Vagina (tissue), 2 donors: ENCODE measurements at places on chromosomes 2 and 18. TPM values are rescaled to one million over a fixed set of nuclear protein-coding genes. Genes with fewer than 3 reads are reported as not detected.

DNA sequence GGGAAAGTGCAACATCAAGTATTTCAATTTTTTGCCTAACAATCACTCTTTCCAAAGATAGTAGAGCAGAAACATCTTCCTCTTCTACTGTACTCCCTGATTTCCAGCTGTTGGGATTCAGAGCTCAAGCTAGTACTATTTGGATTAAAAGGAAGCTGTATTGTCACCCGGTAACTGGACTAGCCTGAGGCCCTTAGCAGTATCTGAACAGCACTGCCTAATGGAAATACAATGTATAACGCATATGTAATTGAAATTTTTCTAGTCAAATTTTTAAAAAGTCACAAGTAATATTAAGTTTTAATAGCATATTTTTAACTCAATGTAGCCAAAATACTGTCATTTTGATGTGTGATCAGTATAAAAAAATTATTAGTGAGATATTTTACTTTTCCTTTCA lies 86.2 kb downstream of the COX7A2L start:
- no peaks in the 10 kb centered on the region for H3K27me3 ChIP-seq
- no peak for DNase-seq
- peaks cover 5% of the 10 kb centered on the region for H3K4me1 ChIP-seq
- H3K27ac ChIP-seq = no peak overlapping the region
- H3K36me3 ChIP-seq = no peaks in the 10 kb centered on the region

DNA sequence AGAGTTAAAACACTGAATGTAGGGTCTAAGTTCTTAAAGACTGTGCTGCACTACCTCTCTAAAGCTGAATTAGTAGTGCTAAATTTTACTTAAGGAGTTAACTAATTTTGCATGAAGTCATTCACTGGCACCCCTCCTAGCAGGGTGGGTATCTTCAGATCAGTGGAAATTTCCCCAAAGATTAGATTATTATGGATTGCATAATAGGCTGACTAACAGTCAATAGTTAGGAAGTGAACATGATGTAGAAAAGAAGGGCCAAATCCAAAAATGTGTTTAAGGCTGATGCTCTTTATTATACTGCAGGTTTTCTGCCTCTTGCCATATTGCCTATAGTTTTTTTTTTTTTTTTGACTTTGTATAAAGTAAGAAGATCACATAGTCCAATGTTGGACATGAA lies 5.2 kb downstream of the ZNF638 start:
- no peaks in the 10 kb centered on the region for H3K36me3 ChIP-seq
- no peaks in the 10 kb centered on the region for H3K27me3 ChIP-seq
- H3K27ac ChIP-seq = no peak overlapping the region
- H3K4me1 ChIP-seq = peaks cover 92% of the 10 kb centered on the region
- H3K4me3 ChIP-seq = no peak overlapping the region

DNA sequence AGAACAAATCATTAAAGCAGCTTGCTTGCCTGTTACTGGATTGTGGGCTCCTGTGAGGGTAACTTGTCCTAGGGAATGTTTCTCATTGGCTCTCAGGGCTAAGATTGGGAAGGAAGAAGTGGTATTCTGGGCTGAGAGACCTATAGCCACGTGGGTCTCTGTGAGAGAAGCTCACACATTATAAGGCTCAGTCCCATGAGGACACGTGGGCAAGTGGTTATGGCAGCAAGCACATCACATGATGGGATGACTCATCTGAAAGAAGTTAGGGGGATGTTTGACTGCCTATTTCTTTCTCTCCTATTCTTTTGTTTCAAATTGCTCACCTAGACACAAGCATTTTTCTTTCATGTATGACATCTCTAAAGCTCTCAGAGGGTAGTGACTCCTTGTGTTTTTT lies 418.0 kb upstream of the ST6GAL2 start:
- no peak for DNase-seq
- no peaks in the 10 kb centered on the region for H3K4me1 ChIP-seq
- H3K36me3 ChIP-seq = no peaks in the 10 kb centered on the region

MEP1B gene
- not detected for total RNA-seq

DNA sequence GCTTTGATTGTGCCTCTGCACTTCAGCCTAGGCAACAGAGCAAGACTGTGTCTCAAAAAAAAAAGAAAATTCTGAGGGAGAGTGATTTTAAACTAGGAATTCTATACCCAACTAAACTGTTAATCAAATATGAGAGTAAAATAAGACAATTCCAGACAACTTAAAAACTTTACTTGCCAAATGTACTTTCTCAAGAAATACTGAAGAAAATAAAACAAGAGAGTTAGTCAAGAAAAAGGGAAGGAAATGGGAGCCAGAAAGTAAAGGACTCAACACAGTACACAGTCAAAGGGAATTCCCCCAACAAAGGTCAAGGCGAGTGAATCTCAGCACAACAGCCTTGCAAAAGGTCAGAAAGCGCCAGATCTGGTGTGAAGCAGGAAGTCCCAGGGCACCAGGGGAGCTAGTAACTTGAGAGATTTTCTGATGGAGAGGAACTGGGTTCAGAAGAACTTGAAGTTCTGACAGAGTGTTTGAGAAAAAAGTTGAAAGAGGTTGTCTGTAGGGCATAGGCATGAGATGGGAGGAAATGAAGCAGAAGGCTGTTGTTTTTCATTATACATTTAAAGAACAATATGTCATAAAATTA lies 22.6 kb upstream of the TBC1D8 start:
- DNase-seq = no peak
- no peak overlapping the region for H3K4me3 ChIP-seq
- no peak overlapping the region for H3K27ac ChIP-seq
- no peaks in the 10 kb centered on the region for H3K36me3 ChIP-seq
- peaks cover 18% of the 10 kb centered on the region for H3K4me1 ChIP-seq

GRCh38 chr18:58004317-58004716 lies 39.7 kb upstream of the NEDD4L start:
- no peak for DNase-seq
- H3K4me1 ChIP-seq = no peaks in the 10 kb centered on the region
- no peak overlapping the region for H3K4me3 ChIP-seq
- H3K27me3 ChIP-seq = no peaks in the 10 kb centered on the region
- H3K27ac ChIP-seq = no peak overlapping the region

DNA sequence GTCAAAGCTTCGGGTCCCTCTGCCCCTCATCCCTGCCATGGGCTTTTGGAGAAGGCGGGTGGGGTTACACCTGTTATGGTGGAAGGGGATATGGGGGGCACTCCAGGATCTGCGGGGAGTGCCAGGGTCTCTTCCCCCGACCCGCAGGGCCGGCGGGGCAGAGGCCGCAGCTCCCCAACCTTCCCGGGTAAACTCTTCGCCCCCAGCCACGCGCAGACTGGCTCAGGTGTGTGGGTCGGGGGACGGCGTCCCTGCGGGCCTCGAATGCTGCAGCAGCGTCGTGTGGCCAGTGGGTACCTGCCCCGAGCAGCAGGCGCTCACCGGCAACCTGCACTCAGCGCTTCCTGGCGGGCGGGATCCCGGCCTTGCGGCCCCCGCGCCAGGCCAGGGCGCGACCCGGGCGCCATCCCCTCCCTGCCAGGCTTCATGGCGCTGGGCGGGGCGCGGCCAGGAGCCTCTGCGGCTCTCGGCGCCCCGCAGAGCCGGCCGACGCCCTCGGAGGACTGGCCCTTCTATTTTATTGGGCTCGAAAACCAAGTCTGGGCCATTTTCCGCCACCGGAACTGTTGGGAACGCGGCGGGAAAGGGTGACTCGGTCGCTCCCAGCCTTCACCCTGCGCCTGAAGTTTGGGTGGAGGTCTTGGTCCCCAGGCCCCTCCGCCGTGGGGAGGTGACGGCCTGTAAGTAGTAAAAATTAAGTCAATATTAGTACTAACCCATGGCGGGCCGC lies 4.5 kb downstream of the GBX2 start:
- H3K4me1 ChIP-seq = peaks cover 46% of the 10 kb centered on the region
- no peaks in the 10 kb centered on the region for H3K36me3 ChIP-seq
- no peak overlapping the region for H3K27ac ChIP-seq
- H3K4me3 ChIP-seq = peak overlapping the region; percentile 19
- H3K27me3 ChIP-seq = peaks cover 32% of the 10 kb centered on the region
- DNase-seq = no peak

PDE1A gene
- 14.5 TPM for total RNA-seq

DNA sequence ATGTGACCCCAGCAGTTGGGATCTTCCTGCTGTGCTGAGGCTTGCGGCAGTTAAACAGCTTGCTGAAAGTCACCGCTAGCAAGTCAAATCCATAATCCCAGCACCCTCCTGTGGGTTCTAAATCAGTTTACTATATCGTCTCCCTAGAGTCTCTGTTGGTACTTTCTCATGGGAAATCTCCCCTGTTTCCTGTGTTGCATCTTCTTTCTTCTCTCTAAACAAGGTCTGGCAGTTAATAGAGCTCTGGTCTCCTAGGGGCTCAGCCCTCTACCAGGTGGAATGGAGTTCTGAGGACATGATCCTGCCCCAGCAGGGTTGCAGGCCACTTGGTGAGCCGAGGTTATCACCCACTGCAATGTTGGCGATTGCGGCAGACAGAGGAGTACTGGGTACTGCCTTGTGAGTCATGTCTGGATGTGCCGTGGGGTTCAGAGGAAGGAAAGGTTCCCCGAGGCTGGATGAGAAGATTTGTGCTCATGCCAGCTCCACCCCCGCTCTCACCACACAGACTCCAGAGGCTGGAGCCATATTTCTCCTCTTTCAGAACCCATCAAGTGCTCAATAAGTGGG lies 59.4 kb upstream of the SIX2 start:
- no peak overlapping the region for H3K4me3 ChIP-seq
- H3K36me3 ChIP-seq = no peaks in the 10 kb centered on the region
- DNase-seq = no peak
- H3K27me3 ChIP-seq = no peaks in the 10 kb centered on the region
- no peak overlapping the region for H3K27ac ChIP-seq

DNA sequence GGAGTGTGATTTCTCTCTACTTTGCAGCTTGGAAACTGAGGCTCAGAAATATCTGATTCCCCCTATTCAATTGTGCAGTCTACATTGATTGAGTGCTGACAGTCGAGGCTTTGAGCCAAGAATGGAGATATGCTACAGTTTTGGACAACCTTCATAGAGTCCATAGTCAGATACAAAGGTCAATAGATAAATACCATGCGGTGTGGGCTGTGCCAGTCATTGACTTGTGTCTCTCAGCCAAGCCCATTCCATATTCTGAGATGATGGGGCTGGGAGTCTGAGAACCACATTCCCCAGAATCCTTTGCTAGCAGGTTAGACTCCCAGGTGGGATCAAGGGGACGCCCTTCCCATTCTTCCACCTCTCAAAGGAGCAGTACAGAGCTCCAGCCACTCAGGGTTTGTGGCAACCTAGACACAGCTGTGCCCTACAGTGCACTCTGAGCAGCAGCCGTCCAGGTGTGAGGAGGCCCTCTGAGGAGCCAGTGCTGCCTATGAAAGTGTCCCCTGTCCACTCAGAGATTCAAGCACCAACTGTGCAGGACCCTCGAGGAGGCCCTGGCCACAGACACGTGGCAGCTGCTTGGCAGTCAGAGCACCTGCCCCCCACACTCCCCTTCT lies 348.3 kb downstream of the CYRIA start:
- no peaks in the 10 kb centered on the region for H3K36me3 ChIP-seq
- DNase-seq = peak; percentile 79
- no peak overlapping the region for H3K4me3 ChIP-seq
- H3K4me1 ChIP-seq = peaks cover 22% of the 10 kb centered on the region
- no peak overlapping the region for H3K27ac ChIP-seq

DNA sequence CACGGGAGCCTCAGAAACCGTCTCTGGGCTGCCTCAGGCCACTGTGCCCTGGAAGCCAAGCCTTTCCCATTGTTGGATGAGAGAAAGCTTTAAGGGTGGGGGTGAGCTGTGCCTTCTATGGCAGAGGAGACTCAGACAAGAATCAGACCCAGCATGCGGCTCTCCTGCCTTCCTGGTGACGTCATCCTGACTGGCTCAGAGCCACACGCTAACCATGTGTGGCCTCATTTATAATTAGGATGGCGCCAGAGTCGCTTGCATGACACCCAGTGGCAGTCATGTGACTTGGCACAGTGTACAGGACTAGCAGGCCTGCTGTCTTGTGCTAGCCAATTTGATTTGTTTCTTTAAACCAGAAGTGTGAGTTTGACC lies 99.1 kb downstream of the SH3BP4 start:
- DNase-seq = peak; percentile 92
- H3K27ac ChIP-seq = no peak overlapping the region
- no peak overlapping the region for H3K4me3 ChIP-seq

C2orf72 gene
- 0.25 TPM for total RNA-seq

C1QL2 gene
- not detected for total RNA-seq

DNA sequence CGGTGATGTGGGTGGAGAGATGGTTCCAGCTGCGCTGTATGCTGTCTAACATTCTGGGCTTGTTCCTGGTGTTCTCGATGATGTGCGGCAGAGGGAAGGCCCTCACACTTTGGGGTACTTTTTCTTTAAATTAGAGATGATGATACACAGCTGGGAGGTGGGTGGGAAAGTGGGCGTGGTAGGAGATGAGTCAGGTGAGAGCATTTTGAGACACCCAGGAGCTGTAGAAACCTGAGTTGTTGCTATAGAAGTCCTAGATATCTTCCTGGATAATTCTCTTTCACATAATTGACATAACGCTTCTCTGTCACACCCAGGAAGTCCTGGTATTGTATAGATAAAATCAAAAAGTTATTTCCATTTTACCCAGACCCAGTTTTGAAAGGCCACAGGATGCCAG lies 103.8 kb upstream of the ALKAL2 start:
- no peak overlapping the region for H3K27ac ChIP-seq
- H3K27me3 ChIP-seq = no peaks in the 10 kb centered on the region
- no peak overlapping the region for H3K4me3 ChIP-seq
- H3K36me3 ChIP-seq = no peaks in the 10 kb centered on the region
- H3K4me1 ChIP-seq = no peaks in the 10 kb centered on the region

GRCh38 chr18:2395427-2396161 lies 175.7 kb downstream of the METTL4 start:
- H3K4me3 ChIP-seq = no peak overlapping the region
- DNase-seq = no peak
- no peak overlapping the region for H3K27ac ChIP-seq
- no peaks in the 10 kb centered on the region for H3K4me1 ChIP-seq

GRCh38 chr18:56314396-56314795 lies 324.0 kb downstream of the TXNL1 start:
- DNase-seq = no peak
- H3K27me3 ChIP-seq = no peaks in the 10 kb centered on the region
- no peaks in the 10 kb centered on the region for H3K36me3 ChIP-seq
- no peaks in the 10 kb centered on the region for H3K4me1 ChIP-seq
- H3K4me3 ChIP-seq = no peak overlapping the region

GRCh38 chr2:120651818-120652217 lies 83.8 kb upstream of the GLI2 start:
- peaks cover 10% of the 10 kb centered on the region for H3K4me1 ChIP-seq
- no peak overlapping the region for H3K27ac ChIP-seq
- H3K36me3 ChIP-seq = no peaks in the 10 kb centered on the region
- no peak for DNase-seq
- no peak overlapping the region for H3K4me3 ChIP-seq

GRCh38 chr2:142315346-142315745 lies 184.5 kb upstream of the LRP1B start:
- no peak overlapping the region for H3K27ac ChIP-seq
- no peak overlapping the region for H3K4me3 ChIP-seq
- DNase-seq = no peak
- no peaks in the 10 kb centered on the region for H3K4me1 ChIP-seq
- H3K27me3 ChIP-seq = no peaks in the 10 kb centered on the region

C2orf78 gene
- not detected for total RNA-seq

GRCh38 chr2:61784643-61785042 lies 69.2 kb downstream of the FAM161A start:
- no peaks in the 10 kb centered on the region for H3K4me1 ChIP-seq
- no peaks in the 10 kb centered on the region for H3K36me3 ChIP-seq
- no peak for DNase-seq
- no peak overlapping the region for H3K4me3 ChIP-seq
- H3K27ac ChIP-seq = no peak overlapping the region
- H3K27me3 ChIP-seq = no peaks in the 10 kb centered on the region

GRCh38 chr2:102147935-102148334 lies 5.4 kb downstream of the IL1R1 start:
- H3K36me3 ChIP-seq = no peaks in the 10 kb centered on the region
- no peak overlapping the region for H3K4me3 ChIP-seq
- H3K27me3 ChIP-seq = no peaks in the 10 kb centered on the region
- DNase-seq = no peak
